ENCODE measurements at places on chromosomes 5 and 9. TPM values are rescaled to one million over a fixed set of nuclear protein-coding genes. Genes with fewer than 3 reads are reported as not detected.

- DNase-seq, result no peak
These were observed 131.8 kb upstream of the ACOT12 start for GRCh38 chr5:81525690-81526089.

The DRD1 gene
- not detected for polyA plus RNA-seq

DNA sequence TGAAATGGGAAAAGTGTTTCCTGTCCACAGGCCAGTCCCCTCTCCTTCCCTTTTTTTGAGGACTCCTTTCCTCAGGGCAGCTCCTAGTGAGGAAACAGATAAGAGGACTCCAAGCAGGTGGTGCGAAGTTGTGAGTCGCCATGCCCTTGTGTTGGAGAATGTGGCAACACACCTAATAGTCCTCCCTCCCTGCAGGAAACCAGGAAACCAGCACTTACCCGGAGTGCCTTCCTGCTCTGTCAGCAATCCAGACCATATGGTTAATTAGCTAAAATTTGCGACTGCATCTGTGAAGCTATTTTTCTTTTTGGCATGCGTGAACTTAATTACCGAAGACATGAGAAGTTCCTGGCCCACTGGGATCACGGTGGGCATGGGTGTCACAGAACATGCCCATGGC lies 69.9 kb downstream of the TRIM32 start:
- DNase-seq, result no peak

- DNase-seq, result no peak
These were observed 5.2 kb downstream of the SURF4 start for GRCh38 chr9:133370685-133371084.

DNA sequence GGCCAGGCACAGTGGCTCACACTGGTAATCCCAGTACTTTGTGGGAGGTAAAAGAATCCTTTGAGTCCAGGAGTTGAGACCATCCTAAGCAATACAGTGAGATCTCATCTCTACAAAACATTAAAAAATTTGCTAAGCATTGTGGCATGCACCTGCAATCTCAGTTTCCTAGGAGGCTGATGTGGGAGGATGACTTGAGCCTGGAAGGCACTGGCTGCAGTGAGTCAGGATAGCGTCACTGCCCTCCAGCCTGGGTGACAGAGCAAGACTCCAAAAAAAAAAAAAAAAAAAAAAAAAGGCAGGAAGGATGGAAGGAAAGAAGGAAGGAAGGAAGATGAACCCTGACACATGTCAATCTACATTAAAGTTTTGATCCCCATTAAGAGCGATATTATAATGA lies 1452.2 kb upstream of the ACO1 start:
- DNase-seq, result no peak

DNA sequence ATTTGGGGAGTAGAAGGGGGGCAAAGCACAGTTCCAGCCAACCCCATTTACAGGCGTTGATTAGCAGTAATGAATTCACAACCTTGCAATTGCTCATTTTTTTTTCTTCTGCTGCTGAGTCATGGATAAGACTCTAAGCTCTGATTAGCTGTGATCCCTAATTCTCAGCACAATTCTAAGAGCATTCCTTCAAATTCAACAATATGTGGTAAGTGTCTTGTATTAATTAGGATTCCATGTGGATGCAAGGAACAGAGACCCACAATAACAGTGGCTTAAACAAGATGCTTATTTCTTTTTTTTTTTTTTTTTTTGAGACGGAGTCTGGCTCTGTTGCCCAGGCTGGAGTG lies 133.4 kb downstream of the PALM2AKAP2 start:
- no peak for DNase-seq

The UGT3A1 gene
- polyA plus RNA-seq, result 2.7 TPM
